ENCODE measurements at places on chromosomes 11 and 22.
A peak's percentile ranks its signal among the peaks of the same experiment; 100 is the strongest.

DNA sequence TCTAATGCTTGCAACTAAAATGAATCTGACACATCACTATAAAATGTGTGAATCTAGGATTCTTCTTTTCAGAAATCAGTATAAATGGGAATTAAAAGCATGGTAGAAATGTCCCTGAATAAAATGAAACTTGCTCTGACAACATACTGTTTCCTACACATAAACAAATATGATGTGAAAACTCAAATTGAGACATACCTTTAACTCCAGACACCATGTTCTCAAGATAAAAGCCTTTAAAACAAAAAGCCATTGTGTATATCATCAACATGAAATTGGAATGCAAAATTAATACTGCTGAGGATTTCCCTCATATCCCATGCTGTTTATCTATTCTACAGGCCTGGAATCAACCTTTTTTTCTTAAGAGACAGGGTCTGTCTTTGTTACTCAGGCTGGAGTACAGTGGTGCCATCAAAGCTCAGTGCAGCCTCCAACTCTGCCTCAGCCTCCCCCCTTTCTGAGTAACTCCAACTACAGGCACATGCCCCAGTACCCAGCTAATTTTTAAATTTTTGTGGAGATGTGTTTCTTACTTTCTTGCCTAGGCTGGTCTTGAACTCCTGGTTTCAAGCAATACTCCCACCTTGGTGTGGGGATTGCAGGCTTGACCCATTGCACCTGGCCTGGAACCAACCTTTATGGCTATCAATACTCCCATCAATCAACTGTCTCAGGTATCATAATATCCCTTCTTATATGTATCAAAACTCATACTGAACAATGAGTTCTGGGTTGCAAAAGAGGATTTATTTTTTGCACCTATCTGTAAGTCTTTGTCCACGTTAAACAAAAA is 6.7 kb downstream of the TAF1D start:
- DNase-seq = no peak

DNA sequence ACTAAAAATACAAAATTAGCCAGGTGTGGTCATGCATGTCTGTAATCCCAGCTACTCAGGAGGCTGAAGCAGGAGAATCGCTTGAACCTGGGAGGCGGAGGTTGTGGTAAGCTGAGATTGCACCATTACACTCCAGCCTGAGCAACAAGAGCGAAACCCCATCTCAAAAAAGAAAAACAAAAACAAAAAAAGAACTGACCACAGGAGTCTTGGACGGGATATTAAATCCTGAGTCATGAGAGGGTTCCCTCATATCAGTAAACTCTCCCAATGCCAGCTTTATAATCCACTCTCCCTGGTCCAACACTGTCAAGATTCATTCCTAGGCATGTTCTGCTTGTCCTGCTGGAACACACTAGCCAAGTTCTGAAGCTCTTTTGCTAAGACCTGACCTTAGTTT is 61.5 kb upstream of the EP300 start:
- DNase-seq = no peak

GRCh38 chr11:90134478-90135003 is at the start of gene NAALAD2:
NAALAD2 (plus strand) TSS chr11:90134663; CDS start chr11:90134759, 96 bp downstream.
- DNase-seq = peak; percentile 6

DNA sequence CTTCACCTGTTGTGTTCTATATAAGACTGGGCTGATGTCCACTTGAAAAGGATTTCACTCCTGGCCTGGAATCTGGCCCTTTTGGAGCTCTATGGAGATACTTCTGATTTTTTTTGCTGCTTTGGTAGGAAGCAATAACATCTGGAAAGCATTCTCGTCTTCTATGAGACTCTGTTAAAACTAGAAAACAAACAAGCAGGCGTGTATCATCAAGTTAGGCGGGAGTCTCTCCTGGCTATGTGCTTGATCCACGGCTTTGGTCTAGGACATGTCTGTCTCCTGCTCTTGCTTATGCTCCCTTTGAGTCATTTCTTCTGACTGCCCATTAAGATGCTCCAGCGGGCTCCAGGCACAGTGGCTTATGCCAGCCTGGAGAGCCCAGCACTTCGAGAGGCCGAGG is 121.4 kb upstream of the TTC12 start:
- no peak for DNase-seq

DNA sequence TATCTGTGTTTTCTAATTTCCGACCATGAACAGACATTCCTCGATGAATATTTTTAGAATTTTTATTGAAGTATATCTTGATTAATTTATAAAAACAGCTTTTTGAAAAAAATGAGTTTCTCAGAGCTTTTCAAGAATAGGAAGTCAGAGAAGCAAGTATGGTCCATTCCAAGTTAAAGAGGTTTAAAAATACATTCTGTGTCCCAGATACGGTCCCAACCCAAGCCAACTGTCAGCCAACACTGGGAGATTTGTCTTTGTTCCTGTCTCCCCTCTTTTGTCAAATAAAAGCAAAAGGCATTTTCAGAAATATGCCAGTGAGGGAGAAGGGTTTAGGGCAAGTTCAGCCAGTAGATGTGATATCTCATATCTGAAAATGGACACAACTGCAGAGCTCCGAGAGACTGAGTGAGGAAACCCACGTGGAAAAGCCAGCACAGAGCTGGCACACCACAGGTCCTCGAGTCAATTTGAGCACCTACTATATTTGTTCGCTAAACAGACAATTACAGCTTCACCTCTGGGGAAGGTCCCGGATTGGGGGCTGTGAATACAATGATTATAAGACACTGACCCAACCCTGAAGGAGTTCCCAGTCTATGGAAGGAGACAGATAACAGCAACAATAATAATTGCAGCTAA is 59.8 kb downstream of the C11orf91 start:
- no peak for DNase-seq
